ENCODE measurements at places on chromosomes 11 and 22.
A peak's percentile ranks its signal among the peaks of the same experiment; 100 is the strongest.

- peak; percentile 9 for DNase-seq
Observed at GRCh38 chr22:23404689-23405365, 175.3 kb downstream of the IGLL1 start.

DNA sequence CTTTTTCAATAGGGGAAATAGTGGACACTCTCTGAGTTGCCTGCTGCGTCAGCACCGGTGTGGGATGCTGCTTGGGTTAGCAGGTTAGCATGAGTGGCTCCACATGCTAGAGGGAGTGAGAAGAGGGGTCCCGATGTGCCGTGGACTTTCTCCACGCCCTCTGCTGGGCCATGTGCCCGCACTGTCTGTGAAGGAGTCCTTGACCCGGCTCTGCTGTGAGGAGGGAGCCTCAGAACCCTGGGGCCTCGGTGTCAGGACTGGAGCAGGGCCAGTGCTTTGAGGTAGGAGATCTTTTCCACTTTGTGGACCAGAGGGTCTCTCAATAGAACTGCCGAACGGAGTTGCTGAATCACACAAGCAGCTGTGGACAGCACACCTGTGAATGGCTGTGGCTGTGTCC is 14.8 kb downstream of the CTTN start:
- DNase-seq = no peak

DNA sequence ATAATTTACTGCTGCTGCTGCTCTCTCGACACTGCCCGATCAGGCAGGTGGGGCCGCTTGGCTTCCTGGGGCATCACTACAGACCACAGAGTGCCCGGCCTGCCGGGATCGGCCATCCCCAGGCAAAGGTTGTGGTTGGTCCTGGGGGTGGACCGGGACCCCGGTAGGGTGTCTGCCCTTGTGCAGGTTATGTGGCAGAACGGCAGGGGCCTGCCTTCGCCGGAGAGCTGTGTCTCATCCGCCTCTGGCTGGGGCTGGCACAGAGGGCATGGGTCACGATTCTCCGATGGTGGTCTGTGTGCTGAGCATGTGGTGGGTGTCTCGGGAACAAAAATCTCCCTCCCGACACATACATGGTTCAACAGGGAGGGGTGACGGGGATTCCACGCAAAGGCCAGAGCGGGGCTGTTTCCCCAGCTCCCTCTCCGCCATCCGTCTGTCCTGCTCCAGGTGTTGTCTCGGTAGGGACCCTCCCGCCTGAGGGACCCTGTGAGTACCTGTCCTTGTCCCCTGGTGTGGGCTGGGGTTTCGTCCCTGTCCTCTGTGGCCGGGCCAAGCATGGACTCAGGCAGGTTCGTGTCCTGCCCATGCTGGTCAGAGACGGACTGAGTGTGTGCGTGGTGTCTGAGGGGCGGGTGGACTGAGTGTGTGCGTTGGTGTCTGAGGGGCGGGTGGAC is 7.8 kb downstream of the GRAMD4 start:
- no peak for DNase-seq

GRCh38 chr11:128723531-128723930 is 29.7 kb downstream of the FLI1 start:
- no peak for DNase-seq

GRCh38 chr11:75593286-75593915 is 31.3 kb downstream of the SERPINH1 start:
- DNase-seq = no peak

DNA sequence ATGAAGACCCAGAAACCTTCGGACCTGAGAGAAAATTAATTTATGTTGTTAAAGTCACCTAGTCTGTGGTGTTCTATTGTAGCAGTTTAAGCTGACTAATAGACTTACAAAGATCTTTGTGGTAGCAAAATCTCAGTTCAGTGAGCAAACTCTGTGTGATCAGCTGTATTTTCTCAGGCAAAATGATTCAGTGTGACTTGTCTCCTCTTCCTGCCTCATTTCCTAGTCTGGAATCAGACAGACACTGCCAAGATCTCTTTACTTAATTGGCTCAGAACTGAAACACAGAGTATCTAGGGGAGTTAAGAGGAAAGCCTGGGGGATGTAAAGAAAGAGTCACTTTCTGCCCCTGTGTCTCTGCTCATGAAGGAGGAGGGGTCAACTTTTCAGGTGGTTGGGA is 564.7 kb downstream of the KCNA4 start:
- DNase-seq = peak; percentile 77

DNA sequence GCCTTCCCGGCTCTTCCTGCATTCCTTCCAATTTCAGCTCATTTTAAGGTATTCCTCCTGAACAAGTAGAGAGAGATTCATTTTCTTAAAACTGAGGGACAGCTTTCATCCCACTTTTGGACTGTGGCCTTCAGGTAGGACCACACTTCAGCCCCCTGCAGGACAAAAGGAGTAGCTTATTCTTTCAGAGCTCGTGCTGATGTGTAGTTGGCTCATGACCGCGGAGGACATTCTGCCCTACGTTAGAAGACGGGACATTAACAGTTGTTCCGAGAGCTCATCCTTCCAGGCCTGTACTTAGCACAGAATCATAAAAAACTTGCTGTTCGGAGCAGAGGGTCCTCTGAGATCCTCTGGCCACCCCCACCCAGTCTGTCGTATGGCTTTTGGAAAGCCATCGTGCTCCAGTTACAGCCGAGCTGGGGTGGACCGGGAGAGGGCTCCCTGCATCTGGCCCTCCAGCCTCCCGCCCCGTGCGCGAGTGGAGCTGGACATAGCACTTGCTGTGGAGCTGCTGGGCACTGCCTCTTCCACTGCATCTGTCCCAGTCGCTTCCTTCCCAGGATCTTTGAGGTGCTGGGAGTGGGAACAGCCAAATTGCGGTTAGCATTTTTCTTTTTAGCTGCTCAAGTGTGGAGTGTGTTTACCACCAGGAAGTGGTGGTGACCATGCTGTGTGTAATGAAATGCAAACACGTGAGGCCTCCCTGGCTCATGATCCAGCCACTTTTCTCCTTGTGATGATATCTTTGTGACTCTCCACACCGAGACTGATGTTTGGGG is 250.3 kb downstream of the TBC1D22A start:
- peak; percentile 70 for DNase-seq

DNA sequence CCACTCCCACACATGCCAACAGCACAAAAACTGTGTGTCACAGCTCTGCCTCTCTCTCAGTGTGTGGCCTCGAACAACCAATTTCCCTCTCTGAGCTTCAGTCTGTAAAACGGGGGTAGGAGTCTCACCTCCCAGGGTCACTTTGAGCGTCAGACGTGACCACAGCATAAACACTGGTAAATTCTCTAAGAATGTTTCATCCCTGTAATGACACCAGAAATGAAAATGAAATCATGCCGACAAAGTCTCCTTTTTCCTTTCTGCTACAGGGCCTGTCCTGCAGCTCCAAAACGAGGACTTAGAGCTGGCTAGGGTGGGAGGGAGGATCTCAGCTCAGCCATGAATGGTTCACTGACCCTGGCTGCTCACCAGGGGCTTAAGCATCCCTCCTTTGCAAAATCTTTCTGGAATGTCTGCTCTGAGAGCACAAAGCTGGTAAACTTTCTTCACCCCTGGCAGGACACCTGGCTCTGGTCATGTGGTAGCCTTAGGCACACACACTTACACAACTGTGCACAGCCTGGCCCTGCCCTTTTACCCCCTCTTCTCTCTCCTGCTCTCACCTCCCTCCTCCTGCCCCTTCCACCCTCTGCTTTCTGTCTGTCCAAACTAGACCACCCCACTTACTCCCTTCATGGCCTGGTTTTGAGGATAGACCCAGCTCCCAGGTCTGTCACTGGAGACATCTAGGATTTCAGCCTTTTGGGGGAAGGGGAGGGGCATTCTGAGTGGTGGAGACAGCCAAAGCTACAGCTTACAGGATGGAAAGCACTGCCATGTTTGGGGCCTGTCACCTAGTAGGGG is 12.3 kb upstream of the TSKU start:
- DNase-seq = peak; percentile 95

DNA sequence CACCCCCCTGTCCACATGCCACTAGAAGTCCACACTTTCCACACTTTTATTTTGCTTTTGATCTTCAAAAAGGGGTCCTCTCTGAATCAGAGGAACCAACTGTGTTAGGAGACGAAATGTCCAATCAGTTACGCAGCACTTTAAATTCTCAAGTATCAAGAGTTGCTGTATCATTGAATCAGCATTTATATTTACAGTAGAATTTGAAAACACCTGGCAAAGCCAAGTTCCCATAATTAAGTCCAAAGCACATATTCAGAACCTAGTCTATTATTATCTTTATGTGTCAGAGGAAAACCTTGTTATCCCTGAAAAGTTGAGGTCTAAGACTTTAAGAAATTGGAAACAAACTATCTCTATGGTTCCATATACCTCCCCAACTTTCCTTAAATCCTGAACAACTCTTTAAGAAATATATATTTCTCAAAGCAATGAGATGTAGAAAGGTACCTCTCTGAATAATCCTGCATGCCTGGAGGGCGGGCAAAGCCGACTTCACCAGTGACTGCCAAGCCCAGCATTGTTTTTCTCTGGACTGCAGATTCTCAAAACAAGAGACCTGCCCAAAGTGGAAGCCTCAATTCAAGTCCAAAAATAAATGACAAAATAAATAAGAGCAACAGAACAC is 75.9 kb upstream of the ARFGAP3 start:
- DNase-seq = no peak

GRCh38 chr11:65170058-65170534 is at the start of gene SPDYC:
Gene SPDYC, plus strand, starts transcription at chr11:65170233. Its CDS starts 1,125 bp downstream, at chr11:65171358.
- DNase-seq = no peak

DNA sequence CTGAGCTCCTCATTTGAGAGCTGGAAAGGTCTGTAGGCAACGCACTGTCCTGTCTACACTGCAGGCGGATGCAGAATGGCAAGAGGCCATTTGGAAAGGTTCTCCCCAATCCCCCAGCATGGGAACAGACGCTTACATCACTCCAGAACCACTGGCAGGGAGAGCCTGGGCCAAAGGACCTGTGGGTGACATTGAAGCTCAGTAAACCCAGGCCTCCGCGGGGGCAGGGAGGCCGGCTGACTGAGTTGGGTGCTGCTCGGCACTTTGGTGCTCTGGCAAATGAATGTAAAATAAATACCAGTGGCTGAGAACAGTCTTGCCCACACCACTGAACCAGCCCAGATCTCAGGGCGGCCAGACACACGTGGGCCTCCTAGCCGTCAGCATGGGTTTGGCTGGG is 22.4 kb downstream of the TOM1 start:
- DNase-seq = no peak

DNA sequence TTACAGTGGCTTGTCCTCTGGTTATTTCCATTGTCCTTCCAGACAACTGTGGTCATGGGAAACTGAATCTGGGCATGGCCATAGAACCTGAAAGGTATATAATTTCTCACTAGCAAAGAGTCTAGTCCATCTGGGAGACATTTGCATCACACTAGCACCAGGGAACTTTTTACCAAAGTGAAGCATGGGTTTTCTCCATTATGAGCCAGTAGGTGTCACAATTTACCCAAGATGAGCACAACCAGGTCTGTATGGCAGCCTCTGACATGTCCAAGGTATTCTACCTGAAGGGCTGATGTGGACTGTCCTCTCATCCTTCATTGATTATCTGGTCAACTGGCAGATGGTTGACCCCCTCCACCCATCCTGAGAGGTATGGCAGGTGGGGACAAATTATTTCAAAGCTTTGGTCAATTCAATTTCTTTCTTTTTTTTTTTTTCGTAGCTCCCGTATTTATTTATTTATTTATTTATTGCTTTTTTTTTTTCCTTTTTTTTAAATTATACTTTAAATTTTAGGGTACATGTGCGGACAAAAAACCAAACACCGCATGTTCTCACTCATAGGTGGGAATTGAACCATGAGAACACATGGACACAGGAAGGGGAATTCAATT is 425.9 kb downstream of the TMEM135 start:
- DNase-seq = no peak

DNA sequence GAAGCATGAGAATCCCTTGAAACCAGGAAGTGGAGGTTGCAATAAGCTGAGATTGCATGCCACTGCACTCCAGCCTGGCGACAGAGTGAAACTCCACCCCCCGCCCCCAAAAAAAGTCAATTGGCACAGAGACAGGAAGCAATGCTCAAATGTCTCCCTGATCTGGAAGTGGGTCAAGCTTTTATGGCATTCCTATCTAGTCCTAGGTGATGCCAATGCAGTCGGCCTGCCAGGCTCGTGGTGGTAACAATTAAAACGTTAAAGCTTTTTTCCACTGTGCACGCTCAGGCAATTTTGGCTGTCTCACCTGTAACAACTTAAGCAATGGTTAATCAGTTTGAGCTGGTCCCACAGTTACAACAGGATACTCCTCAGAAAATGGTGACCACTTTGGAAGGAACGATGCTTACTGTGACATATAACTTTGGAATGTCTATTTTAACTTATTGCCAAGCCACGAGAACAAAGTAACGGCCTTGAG is 18.9 kb upstream of the PISD start:
- DNase-seq = peak; percentile 78

DNA sequence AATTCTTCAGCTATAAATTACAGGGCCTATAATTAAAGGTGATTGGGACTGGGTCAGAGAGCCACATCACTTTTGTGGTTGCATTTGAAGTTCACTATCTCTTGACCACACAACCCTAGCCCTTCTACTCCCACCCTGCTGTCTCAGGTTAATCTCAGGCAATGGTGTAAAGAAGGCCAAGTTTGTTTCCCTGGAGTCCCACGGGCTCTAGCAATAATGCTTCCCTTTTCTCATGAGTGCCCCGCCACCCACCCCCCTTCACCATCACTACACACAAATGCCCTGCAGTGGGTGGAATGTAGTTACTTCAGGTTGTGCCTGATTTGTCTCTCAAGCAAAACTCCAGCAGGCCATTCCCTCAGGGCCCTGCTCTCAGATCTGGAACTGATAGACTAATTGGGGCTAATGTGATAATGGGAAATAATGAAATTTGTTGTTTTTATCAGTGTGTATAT is 1.8 kb upstream of the EHF start:
- DNase-seq = no peak

- no peak for DNase-seq
Observed at GRCh38 chr11:2451916-2452315, 7.1 kb downstream of the KCNQ1 start.

DNA sequence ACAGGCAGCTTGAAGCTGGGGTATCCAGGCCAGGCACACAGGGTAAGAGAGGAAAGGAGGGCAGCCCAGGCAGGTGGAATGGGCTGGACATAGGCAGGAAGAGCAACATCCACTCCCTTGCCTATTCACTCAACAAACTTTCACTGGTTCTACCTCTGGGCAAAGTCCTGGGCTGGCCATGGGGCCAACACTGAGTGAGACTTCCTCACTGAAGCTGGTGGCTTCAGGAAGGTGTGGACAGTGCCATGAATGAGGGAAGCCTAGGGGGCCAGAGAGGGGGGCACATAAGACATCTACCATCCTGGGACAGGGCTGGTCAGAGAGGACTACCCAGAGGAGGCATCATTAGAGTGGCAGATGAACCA is 44.9 kb upstream of the TCF20 start:
- no peak for DNase-seq

GRCh38 chr11:101436511-101437142 is 147.2 kb downstream of the TRPC6 start:
- no peak for DNase-seq

GRCh38 chr11:5343474-5344335 is at the start of gene OR51B5:
Gene OR51B5, minus strand, starts transcription at chr11:5343524. Its CDS starts 0 bp downstream, at chr11:5343524.
- no peak for DNase-seq

GRCh38 chr11:100434821-100435641 is 252.1 kb upstream of the ARHGAP42 start:
- DNase-seq = no peak

Data from fibroblast of skin of abdomen (primary cell).